ENCODE measurements at places on chromosomes 1 and 21. TPM values are rescaled to one million over a fixed set of nuclear protein-coding genes. Genes with fewer than 3 reads are reported as not detected.

Gene FCRL4
- not detected for polyA plus RNA-seq

GRCh38 chr1:183360473-183360872, 57.7 kb downstream of the NMNAT2 start:
- DNase-seq, result no peak

Gene CLCA4
- not detected for polyA plus RNA-seq

Gene C1orf141
- not detected for polyA plus RNA-seq

- no peak for DNase-seq
Observed at GRCh38 chr1:209485167-209485566, 98.3 kb upstream of the CAMK1G start.

- no peak for DNase-seq
Observed at GRCh38 chr1:206506405-206507283, 687 bp upstream of the RASSF5 start.

GRCh38 chr1:80424249-80424648, 1376.5 kb upstream of the ADGRL2 start:
- DNase-seq, result no peak

DNA sequence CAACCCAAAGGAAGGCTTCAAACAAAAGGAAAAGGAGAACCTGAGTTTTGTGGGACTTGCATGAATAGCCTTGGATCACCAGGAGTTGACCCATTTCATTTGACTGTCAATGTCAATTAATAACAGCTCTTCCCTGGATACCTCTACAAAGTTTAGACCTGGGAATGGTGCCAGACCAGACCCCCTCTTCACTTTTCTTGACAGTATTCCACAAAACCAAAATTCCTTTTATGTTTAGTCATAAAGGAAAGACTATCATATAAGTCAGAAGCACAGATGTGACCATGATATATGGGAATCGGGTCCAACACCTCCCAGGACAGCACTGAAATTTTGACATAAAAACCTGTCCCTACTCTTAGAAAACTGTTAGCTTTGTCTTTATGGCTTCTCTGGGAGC, 191.8 kb downstream of the LYPLAL1 start:
- DNase-seq, result no peak

GRCh38 chr1:109396513-109396839, 1.2 kb downstream of the SORT1 start:
- no peak for DNase-seq

GRCh38 chr1:109791495-109792043, 27.8 kb upstream of the EPS8L3 start:
- DNase-seq, result no peak

DNA sequence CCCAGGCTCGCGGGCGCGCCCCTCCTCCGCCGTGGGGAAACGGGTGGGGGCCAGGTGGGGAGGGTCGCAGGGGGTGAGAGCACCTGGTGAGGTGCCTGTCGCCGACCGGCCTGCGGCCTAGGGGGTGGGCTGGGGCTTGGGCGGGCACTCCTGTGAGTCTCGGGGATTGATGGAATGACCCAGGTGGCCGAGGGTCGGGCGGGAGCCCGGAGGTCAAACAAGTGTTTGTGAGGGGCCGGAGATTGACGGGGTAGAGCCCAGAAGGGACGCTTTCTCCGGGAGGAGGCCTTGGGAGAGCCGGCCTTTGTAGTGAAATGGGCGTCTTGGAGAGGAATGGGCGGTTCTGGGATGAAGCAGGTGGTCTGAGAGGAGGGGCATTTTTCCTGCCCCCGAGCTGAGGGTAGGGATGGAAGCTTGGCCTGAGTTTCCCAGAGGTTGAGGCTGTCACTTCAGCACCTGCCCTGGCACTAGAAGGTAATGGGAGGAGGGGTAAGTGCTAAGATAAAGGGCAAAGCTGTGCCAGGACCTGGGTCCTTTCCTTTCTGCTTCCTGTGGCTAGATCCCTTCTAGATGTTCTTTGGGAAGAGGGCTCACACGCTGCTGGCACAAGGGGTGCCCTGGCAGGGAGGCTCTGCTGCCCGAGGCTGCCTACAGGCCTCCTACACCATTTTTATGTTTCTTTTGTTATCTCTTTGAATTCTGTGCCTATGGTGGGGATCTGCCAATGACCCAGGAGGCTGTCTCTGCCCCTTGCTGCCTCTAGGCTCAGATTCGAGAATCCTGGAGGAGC, 56.1 kb downstream of the NDUFS5 start:
- DNase-seq, result no peak

DNA sequence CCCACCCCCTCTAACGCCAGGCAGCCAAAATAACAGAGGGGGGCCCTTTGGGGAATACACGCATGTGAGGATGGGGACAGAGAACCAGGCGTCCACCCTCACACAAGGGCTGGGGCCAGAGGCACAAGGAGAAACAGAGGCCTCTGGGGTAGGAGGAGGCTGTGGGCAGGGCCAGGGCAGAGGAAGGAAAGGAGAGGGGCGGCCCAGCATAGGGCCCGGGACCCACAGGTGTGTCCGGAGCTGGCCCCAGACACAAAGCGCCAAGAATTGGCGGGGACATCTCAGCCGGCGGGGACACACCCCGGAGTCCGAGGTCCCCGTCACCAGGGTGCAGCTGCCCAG, 6.7 kb downstream of the PLEKHG5 start:
- no peak for DNase-seq

DNA sequence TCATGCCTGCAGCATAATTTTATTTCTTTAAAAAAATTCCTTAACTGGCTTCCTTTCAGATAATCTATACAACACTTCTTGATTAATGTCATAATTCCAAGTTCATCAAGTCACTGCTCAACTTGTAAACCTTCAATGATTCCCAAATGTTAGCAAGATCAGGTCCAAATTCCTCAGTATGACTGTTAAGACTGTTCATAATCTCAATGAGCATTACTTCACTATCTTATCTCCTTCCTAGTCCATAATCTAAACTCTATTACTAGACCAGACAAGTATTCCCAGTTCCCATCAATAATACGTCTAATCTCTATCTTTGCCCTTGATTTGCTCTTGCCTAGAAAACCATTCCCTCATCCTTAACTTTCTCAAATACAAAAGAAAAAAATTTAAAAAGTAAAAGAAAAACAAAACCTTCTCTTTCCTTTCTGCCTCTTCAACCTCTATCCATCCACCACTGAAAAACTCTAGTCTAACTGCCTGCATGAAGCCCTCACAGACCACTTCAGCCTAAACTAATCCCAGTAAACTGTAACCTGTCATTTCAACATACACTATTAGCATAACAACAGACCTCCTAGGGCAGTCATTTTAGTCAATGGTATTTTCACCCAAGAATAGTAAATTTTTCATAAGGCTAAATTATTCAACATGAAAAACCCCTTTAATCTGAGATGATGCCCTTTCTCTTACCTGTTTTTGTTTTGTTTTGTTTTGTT, 15.5 kb downstream of the LUZP1 start:
- no peak for DNase-seq

Gene SF3B4
- 15.0 TPM for polyA plus RNA-seq

- peak; percentile 84 for DNase-seq
Observed at GRCh38 chr1:206106328-206107167, 10.6 kb downstream of the AVPR1B start.

DNA sequence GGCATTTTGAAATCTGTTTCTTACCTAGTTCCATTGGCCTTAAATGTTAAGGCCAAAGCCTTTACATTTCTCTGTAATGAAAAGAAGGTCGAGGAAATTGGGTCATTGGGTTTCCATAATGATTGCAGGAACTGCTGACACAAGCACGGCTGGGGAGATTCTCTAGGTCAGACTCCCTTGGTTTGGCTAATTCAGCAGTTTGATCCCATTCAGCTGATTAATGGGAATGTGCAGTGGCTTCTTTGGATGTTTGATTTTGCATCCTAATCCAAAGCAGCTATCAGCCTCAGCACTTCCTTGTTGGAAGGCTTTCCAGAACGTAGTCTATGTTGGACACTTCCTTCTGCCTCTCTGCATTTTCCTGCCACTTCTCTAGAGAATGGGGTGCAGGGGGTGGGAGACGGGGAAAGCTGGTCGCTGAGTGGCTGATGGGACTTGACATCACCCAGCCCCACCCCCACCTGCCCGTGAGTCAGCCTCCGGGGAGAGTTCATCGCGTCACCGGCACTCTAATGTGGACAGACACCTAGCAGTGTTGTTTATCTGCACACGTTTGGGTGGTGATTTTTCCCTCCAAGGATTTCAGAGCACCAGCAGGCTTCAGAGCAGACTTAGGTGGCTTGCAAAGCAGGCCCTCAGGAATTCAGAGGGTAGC, 5.4 kb downstream of the PSEN2 start:
- no peak for DNase-seq

DNA sequence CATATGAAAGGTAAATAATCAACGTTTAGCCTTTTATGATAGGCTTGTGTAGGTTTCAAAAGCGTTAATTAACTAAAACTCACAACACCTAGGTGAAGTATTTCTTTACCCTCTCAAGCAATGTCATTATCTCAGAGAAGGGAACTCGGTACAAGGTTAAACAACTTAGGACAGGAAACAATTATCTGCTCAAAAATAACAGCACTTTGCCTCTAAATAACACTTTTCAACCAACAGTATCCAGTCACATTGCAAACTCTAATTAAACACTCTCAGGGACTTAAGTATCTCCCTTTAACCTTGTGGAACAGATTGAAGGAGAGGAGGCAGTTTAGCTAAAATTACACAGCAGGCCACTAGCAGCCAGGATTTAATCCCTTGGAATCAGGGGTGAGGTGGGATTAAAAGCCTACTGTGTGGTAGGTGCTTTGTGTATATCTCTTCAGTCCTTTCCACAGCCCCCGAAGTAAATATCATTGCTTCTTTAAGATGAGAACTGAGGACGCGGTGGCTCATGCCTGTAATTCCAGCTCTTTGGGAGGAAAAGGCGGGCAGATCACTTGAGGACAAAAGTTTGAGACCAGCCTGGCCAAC, 5.2 kb upstream of the AKNAD1 start:
- no peak for DNase-seq

DNA sequence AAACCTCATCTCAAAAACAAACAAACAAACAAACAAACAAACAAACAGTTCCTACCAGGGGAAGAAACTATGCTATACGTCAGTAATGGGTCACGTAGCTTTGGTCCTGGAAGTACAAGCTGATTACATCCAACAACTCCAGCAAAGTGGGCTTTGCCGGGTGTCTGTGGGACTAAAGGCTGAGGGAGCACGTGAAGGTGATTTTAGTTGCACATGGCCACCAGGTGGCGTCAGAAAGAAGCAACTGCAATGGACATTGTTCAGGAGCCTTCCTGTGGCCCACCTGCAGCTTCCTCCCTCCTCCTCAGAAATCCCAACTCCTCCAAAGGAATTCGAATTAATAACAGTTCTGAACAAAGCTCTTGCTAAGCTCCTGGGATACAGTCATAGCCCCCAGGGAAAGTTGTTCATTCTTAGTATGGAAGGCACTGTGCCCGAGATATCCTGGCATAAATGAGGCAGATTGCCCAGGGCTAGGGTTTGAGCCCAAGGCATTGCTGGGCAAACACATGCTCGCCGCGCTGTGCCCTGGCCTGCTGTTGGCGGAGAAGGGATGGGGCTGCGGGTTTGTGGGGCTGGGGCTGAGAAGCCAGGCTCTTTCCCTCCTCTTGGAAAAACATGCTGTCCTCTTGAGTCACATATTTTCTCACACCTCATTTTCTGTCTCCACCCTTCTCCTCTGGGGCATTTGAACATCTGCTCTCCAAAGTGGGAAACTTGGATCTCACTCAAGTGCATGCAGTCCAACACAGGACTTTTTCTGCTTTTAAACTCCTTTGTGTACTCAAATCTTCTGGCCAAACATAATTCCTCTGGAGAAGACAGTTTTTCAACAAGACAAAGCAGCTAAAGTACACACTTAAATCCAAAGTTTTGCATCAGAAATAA, 28.6 kb downstream of the AKNAD1 start:
- DNase-seq, result peak; percentile 77

- DNase-seq, result no peak
Observed at GRCh38 chr1:176164014-176164678, 42.9 kb downstream of the COP1 start.

- DNase-seq, result no peak
Observed at GRCh38 chr21:21394064-21394463, 395.9 kb downstream of the NCAM2 start.

Gene CELF3
- not detected for polyA plus RNA-seq

Gene KRTAP7-1
- polyA plus RNA-seq, result not detected

GRCh38 chr1:4681026-4681425, 26.6 kb downstream of the AJAP1 start:
- DNase-seq, result no peak

DNA sequence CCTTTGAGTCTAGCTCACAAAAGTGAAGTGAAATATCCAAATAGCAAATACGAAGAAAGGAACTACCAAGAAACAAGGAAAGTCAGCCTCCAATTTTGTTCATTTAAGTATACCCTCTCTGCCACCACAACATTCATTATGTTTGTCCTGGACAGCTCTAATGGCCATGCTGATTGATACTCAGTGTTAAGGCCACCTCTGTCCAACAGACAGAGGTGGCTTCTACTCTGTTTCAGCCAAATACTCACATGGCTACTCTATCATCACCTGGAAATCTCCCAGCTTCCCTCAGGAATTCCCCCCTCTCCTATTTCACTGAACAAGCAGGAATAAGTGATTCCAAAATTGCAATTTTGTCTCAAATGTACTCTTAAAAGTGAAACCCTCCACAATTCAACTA, 10.7 kb downstream of the APP start:
- no peak for DNase-seq

GRCh38 chr1:205670150-205670446, 10.2 kb downstream of the SLC45A3 start:
- DNase-seq, result no peak

DNA sequence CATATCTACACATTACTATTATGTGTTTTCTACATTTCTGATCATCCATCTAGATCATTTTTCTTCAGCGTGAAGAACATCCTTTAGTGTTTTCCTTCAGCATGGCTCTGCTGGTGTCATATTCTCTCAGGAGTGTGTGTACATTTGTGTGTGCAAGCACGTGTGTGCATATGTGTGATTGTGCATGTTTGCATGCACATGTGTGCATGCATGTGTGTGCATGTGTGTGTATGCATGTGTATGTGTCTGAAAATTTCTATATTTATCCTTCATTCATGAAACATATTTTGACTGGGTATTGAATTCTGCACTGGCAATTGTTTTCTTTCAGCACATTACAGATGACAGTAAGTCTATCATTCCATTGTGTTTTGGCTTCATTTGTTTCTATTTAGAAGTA, 74.6 kb downstream of the FHAD1 start:
- no peak for DNase-seq

All from liver (tissue), 10 donors.